ENCODE measurements at places on chromosomes 6 and 20.

- no peak for DNase-seq
Measured at GRCh38 chr6:5108536-5109150, 23.5 kb downstream of the PPP1R3G start.

DNA sequence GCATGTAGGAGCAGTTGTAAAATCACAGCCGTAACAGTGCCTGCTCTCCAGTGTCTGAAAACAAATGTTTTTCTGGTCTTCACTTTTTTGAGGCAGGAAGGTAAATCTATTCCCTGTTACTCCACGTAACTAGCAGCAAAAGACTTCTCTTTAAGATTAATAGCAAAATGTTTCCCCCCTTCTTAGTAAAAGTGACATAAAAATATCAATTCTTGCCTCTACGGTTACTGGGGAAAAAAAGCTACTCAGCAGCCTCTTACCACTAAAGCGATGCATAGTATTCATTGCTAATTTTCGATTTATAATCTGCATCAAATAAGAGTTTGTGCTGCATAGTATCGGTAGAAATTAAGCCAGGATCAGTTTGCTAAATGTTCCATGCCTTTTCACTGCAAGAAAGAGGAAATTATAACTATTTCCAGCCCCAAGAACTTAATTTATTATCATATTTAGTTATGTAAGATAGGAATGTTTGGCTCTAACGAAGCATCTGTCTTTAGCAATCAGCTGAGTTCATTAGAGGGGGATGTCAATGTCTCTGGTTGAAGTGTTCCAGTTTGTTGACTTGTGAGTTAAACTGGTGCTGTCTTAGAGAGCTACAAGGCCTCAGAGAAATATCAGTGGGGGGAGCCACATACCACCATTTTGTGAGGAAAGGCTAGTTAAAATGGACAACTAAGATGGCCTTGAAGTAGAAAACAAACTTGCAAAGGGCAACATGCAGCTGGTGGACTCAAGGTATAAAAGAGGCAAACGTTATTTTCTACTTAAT is 617 bp upstream of the TSPYL1 start:
- no peak for DNase-seq

DNA sequence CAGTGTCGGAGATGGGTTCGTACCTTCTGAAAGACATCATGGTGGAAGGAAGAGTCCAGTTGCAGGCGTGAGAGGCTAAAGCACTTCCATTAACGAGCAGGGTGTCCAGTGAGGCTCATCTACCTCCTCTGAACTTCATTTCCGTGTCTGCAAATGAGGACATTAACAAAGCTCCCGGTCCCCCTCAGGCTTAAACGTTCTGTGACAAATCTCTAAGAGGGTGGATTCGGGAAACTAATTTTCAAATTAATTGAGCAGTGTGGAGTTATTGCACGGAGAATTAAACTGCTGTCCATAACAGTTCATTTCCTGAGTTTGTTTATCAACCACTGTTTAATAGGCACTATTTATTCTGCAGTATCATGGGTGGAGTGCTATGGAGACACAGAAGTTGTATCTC is 68.2 kb downstream of the TRMT6 start:
- no peak for DNase-seq

DNA sequence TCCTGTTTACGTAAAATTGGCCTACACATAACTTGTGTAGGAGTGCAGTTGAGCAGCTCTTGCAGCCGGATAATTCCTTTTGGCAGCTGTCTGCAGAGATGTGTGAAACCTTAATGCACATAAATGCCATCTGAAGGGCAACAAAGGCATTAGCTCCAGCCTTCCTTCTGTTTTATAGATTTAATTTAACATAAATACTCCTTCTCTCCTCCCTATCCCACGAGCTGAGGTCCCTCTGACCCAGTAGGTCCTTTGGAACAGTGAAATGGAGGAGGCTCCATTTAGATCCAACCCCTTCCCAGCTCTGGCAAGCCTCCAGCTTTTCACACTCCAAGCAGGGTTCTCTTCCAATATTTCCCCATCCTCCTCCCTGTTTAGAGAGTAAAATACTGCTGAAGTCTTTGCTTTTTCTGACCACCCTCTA is 6.5 kb downstream of the PLEKHG1 start:
- no peak for DNase-seq

DNA sequence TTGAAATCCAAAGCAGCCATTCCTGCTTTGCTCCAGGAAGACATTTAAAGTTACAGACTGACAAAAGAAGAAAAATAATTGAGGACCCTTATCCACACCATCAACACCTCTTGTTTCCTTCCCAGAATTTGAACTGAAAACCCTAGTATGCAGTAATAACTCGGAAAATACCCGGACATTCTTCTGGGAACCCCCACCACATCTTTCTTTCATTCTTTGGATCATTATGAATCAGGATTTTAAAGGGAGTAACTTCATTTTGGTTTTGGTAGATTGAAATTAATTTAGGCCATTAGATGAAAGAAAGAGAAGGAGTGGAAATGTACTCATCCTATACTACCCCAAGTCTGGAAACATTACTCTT is 213.8 kb upstream of the MARCKS start:
- no peak for DNase-seq

GRCh38 chr6:6545616-6546317 is 42.8 kb upstream of the LY86 start:
- DNase-seq, result no peak

DNA sequence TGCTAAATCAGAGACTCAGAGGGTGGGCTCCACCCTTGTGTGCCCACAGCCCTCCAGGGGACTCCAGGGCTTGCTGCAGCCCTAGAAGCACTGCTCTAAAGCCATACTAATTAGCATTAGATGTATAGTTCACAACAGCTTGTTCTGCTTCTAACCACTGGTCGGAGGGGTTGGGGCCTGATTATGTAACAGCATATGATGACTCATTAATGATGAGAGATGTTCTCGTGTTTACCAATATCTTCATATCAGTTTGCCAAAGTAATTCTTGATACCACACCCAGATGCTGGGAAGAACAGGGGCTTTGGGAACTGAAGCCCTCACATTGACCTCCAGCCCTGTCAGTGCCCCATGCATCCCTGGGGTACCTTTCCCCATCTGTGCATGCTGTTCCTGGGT is 104.1 kb upstream of the FOXA2 start:
- no peak for DNase-seq

- DNase-seq, result no peak
Measured at GRCh38 chr6:24933868-24934401, 1.8 kb downstream of the RIPOR2 start.

- DNase-seq, result no peak
Measured at GRCh38 chr20:14622796-14623195, 285.4 kb upstream of the FLRT3 start.

GRCh38 chr6:76275746-76276145 is 203.3 kb upstream of the IMPG1 start:
- no peak for DNase-seq

DNA sequence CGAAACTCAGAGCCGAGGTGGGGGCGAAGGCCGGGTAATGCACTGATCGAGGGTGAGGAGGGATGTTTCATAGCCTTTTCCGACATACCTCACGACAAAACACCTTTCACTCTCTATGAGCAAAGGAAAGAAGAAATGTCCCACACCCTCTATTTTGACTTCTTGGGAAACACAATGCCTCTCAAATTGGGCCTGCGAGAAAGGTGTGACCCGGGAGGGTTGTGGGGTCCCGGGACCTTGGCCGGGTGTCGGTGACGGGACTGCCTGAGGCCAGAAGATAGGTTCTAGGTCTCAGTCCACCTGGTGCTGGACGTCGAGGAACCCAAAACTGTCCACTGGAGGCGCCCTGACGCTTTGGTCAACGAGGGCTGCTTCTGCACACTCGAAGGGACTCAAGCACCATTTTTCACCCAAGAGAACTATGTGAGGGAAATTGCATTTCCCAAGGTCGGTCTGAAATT is 41.1 kb upstream of the OSTM1 start:
- no peak for DNase-seq

DNA sequence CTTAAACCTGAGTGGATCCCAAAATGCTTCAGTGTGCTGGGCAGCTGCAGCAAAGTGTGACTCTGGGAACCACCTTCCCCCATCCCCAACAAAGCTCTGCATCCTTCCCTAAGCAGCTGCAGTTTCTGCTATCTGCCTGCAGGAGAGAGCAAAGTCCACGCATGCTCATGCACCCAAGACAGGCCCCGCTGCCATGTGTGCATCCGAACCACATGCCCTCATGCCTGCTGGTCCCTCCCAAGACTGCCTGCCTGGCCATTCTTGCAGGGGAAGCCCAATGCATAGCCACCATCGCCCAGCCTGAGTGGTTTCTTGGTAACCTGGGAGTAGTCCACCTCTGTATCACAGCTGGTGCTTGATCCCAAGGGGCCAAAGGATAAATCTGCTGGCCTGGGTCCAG is 94.3 kb upstream of the OLIG3 start:
- DNase-seq, result no peak

DNA sequence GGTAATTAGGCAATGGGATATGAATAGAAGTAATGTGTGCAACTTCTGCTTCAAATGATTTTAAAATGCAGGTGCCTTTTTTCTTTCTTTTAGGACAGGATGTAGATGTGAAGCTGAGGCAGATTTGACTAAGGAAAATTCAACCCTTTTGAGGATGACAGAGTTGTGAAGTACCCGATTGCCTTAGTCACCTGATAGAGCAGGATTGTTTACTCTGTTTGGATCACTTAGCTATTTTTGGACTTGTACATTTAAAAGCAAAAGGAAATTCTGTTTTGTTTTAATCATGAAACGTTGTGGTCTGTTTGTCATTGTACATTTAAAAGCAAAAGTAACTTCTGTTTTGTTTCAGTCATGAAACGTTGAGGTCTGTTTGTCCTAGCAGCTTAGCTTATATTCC is 143.4 kb downstream of the FAM83B start:
- DNase-seq, result no peak

Measured in breast epithelium (tissue), 4 donors.